ENCODE measurements at places on chromosomes 13 and 19.

- DNase-seq = no peak
Measured at GRCh38 chr19:11880598-11880997, 7.0 kb upstream of the ZNF69 start.

DNA sequence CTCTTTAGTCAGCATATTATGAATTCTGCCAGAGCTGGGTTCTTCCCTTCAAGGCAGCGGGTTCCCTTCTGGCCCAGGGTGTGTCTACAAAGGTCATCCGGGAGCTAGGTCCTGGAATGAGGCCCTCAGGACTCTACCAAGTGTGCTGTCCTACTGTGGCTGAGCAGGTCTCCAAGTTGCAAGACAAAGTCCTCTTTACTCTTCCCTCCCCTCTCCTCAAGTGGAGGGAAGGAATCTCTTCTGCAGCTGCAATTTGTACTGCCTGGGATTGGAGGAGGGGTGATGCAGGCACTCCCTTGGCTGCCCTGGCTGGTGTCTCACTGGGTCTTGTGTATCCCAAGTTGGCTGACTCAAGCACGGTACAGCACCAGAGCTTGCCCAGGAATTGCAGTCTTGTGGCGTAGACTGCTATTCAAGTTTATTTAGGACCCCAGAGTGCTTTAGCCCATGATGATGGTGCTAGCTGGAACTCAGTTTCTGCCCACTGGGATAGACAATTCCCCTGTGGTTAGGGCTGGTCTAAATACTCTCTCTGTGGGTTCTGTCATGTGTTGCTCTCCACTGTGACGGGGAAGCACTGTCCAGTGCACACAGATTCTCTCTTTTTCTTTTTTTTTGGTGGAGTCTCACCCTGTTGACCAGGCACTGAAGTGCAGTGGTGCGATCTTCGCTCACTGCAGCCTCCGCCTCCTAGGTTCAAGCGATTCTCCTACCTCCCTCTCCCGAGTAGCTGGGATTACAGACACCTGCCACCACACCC, 28.5 kb downstream of the RFC3 start:
- no peak for DNase-seq

DNA sequence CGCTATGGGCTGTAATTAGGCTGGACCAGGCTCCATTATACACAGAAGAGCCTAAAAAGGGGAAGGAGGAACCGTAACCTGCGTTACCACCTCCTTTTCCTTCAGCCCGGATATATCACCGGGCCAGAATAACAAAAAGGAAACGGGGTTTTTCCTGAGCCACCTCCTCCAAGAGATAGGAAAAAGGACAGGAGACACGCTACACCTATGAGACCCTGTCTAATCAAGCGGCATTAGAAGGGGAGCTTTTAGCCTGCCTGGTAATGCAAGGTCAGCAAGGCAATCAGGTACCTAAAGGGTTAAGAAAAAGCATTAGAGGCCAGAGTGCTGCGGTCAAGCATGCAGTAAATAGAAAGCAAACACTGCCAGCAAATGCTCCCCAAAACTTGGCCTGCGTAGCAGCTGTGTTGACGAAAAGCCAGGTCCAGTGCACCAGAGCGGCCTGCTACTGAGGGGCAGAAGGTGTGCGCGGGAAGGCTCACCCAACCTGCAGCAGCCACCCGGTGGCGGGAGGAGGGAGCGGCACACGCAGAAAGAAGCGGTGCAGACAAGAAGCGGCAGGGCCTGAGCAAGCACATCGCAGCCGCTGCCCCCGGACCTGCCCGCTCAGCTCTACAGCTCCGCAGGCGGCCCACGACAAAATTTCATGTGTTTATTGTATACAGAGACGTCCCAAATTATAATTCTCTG, 1466.1 kb downstream of the UQCRFS1 start:
- no peak for DNase-seq

DNA sequence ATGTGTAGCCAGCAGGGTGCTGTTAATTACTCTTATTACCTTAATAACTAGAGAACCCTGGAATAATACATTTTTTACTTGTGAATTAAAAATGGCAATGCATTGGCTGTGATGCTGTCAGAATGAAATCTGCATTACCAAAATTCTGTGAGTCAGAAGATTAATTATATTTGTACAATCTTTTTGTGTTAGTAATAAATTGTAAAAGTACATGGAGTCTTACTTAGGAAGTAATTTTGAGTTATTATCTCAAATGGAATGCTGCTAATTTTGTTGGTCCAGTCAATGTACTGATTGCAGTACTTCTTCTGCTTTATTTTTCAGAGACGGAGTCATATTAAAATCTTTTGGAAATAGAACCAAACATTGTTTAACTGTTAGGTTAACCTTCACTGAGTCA, 152.0 kb upstream of the SLC10A2 start:
- DNase-seq = no peak

DNA sequence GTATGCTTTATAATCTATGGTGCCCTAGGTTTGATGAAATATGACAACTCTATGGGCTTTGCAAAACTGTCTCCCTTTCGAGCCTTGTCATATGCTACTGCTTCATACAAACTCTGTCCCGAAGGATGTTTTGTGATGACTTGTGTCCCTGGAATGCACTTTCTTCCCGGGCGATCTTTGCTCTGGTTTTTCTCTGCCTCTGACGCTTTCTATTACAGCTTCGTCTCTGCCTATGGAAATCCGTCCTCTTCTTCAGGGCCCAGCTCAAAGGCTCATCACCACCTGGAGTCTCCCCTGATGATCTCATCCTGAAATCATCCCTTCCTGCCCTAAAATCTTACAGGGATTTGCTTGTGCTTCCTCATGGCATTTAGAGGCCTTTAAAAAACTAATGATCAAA, 191.5 kb upstream of the KL start:
- DNase-seq = no peak
